ELR (cell line): ENCODE measurements at places on chromosomes 7 and 10.
A peak's percentile ranks its signal among the peaks of the same experiment; 100 is the strongest.

DNA sequence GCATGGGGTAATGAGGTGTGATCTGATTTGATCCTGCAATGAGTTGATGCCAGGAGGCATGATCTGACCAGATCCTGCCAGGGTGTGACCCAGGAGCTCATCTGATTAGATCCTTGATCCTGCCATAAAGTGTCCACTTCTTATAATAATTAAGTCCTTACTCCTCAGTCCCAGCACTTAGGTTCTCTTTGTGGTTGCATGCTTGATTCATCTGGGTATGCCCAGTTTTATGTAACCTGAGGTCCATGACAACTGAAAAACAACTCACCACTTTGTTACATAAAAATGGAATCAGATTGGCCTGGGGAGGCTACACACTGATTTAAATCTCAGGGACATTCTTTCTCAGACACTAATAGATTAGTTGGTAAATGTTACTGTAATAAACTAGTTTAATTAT lies 19.1 kb downstream of the ACADSB start:
- no peak for DNase-seq

GRCh38 chr10:10128387-10128786 lies 889.3 kb upstream of the CELF2 start:
- no peak for DNase-seq

DNA sequence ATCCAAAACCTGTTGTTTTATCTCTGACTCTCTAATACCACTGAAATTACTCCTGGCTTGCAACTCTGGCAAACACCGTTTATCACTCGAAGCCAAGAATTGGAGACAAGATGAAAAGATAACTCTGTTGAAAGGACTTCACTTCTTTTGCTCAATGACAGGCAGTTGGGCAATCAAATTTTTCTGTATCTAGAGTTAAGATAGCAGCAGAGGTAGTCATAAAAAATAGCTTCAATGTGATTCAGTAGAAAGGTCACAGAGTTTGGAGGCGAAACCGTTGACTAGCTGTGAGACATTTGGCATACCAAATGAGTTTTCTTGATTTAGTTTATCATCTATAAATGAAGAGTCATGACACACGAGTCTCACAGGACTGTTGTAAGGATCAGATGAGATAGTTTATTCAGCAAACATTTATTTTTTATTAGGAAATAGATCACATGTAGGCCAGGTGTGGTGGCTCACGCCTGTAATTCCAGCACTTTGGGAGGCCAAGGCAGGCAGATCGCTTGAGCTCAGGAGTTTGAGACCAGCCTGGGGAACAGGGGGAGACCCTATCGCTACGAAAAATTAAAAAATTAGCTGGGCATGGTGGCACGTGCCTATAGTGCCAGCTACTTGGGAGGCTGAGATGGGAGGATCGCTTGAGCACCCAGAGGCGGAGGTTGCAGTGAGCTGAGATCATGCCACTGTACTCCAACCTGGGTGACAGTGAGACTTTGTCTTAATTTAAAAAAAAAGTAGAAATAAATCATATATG lies 23.6 kb downstream of the AKR1B1 start:
- DNase-seq: peak; percentile 73

DNA sequence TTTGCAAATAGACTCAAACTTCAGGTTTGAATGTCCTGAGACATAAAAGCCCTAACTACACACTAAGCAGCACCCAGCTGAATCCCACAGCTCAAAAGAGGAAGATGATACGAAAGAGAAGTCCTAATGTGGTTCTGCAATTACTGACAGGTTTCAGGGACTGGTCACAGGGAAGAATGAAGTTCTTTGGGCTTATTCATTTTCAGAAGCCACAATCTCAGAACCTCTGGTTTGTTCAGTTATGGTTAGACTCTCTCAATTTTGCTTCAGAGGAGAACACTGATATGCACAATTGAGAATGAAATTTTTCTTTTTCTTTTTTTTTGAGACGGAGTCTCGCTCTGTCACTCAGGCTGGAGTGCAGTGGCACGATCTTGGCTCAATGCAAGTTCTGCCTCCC lies 94.6 kb upstream of the FAM180A start:
- no peak for DNase-seq
